ENCODE measurements at places on chromosomes 13 and 19. TPM values are rescaled to one million over a fixed set of nuclear protein-coding genes. Genes with fewer than 3 reads are reported as not detected.

The GPR12 gene
- not detected for total RNA-seq

The MBD3L2 gene
- not detected for total RNA-seq

The FUT6 gene
- total RNA-seq, result not detected

The ATXN8OS gene
- total RNA-seq, result not detected
